ENCODE measurements at places on chromosomes 2 and 18.

DNA sequence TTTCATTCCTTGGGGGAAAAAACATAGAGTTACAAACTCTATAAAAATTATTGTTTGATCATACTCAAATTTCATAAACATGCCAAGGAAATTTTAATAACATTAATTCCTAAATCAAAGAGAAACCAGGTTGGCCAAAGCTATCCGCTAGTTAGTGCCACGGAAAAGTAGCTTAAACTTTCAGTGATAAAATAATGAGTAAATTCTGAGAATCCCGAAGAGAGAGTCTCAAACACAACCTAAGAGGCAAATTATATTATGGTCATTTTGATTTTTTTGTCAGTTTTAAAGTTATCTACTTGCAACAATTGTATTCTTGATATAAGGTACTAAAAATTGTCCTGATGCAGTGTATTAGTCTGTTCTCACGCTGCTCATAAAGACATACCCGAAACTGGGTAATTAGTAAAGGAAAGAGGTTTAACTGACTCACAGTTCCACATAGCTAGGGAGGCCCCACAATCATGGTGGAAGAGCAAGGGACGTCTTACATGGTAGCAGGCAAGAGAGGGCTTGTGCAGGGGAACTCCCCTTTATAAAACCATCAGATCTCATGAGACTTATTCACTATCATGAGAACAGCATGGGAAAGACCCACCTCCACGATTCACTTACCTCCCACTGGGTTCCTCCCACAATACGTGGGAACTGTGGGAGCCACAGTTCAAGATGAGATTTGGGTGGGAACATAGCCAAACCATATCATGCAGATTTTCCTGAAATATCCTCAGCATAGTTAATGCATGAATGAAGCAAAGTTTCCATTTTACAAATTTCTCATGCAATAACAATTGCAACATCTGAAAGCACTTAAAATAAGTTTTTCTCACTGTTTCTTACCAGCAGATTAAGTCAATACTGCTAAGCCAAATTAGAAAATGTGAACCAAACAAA lies 205.9 kb upstream of the STK17B start:
- DNase-seq: no peak

- DNase-seq: no peak
These were observed 292.1 kb downstream of the RDH14 start for GRCh38 chr2:18268400-18268799.

DNA sequence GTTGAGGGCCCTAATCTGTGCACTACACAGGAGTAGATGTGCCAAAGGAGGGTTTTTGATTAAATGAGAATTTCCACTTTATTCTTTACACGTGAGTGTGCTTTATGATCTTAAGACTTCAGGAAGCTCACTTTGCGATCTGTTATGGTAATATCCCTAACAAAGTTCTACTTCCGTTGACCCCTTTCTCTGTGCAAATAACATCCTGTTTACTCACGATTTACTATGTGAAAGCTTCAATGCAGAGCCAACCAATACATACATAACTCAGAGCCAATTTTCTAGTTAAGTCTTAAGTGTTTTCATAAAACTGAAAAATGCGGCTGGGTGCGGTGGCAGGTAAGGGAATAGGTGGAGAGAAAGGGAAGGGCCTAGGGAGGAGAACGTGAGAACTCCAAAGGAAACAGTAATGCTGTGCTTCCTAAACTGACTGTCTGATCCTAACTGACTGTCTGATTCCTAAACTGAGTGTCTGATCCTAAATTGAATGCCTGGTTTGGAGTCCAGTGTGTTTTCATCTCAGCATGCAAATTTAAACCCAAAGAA lies 87.6 kb downstream of the PLCL1 start:
- no peak for DNase-seq

DNA sequence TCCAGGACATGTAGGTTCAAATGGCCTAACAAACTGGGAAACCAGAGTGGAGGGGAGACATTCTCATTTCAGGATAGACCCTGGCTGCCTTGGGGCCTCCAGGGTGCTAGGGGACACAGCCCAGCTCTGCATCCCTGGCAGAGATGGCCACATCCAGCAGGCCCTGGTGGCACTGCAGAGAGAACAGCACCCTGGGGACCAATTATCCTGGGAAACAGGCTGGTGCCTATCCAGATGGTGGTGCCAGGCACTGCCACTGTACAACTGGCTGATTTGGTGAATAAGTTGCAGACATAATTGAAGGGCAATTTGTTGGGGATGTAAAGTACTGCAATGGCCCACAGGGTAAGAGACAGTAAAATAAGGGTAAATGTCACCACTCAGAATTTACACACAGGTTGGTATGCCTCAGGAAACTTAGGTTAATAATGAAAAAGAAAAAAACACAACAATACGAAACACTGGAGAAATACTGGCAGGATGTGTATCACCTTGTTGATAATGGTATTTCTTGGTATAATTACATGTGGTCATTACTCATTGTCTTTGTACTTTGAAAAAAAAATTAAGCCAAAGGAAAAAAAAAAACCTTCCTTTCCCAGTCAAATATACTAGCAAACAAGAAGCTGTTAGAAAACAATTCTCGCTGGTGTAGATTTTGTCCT lies 12.8 kb upstream of the SFTPB start:
- no peak for DNase-seq

- no peak for DNase-seq
These were observed 17.6 kb downstream of the ADAM17 start for GRCh38 chr2:9538000-9538507.

DNA sequence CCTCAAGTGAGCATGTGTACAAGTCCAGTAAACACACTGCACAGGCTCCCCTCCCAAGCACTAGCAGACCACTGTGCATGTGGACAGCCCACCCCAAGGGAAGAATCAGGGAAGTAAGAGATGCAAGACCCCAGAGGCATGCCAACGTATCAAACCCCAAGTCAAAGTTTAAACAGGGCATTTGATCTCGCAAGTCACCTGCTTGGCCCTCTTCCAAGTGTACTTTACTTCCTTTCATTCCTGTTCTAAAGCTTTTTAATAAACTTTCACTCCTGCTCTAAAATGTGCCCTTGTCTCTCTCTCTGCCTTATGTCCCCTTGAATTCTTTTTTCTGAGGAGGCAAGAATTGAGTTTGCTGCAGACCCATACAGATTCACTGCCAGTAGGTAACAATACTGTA lies 201.2 kb upstream of the PARD3B start:
- no peak for DNase-seq

DNA sequence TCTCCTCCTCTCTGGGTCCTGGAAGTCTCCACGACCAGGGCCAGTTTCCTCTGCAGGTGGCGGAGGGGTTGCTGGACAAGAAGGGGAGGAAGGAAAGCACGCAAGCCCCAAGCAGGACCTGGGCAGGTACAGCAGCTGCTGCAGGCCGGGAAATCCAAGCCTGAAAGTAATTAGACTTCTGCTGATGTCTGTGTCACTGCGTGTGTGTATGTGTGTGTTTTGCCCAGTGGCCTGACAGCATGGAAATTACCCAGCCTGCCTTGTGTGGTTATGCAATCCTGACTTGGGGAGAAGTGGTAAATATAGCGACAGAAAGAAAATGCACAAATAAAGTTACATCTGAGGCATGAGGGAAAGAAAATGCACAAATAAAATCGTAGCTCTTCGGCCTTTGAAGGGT lies 121.8 kb upstream of the ZBTB14 start:
- no peak for DNase-seq

DNA sequence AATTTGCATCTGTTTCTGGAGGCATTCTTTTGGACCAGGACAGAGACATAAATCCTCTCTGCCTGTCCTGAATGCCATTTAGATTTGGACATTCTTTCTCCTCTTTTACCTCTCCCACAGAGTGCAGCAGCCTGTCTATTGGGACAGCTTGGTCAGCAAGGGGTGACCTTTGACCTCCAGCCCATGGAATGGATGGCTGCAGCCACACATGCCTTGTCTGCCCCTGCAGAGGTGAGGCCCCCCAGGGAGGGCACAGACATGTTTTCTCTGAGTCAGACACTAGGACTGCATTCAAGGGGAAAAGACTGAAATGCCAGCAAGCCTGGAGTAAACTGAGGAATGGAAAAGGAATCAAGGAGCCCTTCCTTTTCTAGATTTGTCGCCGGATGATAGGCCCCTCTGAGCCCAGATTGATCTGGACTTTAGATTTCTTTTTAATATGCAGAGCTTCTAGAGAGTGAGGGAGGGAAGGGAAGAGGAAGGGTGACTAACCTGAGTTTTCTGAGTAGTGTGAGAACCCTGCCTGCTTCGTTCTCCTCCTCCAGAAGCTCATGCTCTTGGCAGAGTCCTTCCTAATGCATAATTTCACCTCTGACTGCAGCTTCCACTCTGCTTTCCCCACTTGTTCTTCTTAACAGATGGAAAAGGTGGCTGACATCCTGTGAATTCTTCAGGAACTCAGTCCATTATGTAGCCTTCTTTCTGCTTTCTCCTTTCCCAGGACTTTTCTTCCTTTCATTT lies 16.1 kb upstream of the TTLL4 start:
- DNase-seq: no peak

- DNase-seq: no peak
These were observed 108.4 kb downstream of the TACR1 start for GRCh38 chr2:75090770-75091515.

- DNase-seq: peak; percentile 78
These were observed 5.4 kb upstream of the BOD1L2 start for GRCh38 chr18:57141208-57142129.

DNA sequence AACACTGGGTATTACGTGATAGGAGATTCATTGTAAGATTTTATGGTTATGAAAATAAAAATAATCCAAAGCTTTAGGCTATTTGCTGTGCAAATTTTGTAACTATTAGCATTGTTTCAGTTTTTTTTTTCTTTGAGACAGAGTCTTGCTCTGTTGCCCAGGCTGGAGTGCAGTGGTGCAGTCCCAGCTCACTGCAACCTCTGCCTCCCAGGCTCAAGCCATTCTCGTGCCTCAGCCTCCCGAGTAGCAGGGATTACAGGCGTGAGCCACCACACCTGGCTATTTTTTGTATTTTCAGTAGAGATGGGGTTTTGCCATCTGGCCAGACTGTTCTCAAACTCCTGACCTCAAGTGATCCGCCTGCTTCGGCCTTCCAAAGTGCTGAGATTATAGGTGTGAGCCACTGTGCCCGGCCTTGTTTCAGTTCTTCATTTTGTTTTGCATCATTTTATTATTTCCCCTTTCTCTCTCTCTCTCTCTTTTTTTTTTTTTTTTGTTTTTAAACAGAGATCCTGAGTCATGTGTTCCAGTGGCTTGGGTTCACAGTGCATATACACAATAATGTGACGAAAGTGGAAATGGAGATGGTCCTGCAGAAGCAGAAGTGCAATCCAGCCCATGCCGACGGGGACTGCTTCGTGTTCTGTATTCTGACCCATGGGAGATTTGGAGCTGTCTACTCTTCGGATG lies 25.8 kb downstream of the CASP10 start:
- no peak for DNase-seq

DNA sequence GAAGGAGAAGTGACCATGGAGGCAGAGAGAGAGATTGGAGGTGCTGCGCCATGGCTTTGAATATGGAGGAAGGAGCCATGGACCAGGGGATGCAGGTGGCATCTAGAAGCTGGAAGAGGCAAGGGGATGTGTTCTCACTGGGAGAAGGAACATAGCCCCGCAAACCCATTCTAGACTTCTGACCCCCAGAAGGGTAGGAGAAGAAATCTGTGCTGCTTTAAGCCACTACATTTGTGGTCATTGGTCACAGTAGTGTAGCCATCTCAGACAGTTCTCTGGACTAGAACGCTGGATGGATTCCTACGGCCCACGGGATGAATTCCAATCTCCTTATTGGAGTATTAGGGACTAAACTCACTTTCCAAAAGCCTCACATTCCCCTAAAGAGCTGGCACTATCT lies 67.8 kb downstream of the PTGR3 start:
- no peak for DNase-seq

DNA sequence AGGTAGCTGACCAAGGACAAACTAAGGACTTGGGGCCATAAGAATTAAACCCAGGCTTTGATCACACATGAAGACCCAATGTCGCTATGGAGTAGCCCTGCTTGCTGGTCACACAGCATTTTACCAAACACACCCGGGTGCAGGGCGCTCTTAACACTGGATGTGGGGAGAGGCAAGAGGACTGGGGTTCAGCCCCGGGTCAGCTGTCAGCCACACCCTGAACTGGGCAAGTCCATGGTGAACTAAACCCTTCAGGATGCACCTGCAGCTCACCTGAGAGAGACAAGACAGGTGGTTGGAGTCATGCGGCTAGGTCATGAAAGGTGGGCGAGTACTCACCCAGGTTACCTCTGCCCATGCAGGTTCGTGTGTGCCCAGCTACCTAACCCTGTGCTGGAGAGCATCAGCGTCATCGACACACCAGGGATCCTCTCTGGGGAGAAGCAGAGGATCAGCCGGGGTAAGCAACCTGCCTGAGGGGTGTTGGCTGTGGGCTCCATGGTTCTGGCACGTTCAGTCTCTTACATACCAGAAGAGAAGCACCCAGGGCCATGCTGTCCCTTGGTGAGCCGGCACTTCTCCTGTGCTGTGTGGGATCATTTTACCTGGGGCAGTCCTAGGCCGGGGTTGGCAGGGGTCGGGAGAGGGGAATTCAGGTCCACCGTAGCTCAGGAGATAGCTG lies 15.2 kb downstream of the EHD3 start:
- no peak for DNase-seq

- no peak for DNase-seq
These were observed 54.7 kb downstream of the UGGT1 start for GRCh38 chr2:128145651-128146050.

DNA sequence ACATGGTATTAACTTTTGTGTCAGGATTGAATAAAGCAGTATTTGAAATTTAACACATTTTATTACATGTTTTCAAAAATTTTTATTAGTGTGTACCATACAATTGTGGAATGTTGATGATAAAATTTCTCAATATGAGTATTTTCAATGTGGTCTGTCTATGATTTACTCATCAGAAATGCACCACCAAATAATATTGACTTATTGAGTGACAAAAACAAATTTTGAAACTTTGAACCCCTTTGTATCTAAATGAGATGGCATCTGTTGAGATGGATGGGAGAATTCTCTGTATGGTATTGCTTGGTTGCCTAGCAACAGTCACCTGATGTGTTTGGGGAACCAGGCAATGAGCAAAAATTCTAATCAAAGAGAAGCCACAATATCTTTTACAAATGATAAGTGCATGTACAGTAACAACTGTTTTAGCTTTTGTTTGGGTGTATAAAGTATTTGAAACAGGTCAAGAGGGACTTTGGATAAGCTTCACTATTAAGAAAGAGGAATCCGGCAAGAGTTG lies 400.1 kb downstream of the CCDC85A start:
- no peak for DNase-seq

DNA sequence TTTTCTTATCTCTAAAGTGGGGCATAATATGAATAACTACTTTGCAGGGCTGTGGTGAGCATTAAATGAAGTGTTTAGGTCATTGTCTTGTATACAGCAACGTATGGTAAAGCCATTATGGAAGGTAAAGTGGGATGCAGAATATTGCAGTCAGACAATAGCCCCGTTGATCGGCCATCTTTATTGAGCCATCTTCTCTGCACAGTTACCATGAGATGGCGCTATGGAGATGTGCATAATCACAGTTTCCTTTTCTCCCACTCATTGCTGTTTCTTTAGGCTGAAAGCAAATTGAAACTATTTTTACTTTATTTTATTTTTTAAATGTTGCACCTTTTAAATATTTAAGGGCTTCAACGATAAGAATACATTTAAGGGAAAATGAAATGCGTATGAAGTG lies 108.9 kb downstream of the THSD7B start:
- DNase-seq: peak; percentile 14

All from NCI-H774 (cell line).